Lung (tissue), 17 donors: ENCODE measurements at places on chromosomes 1 and 21. TPM values are rescaled to one million over a fixed set of nuclear protein-coding genes. Genes with fewer than 3 reads are reported as not detected.
A peak's percentile ranks its signal among the peaks of the same experiment; 100 is the strongest.

DNA sequence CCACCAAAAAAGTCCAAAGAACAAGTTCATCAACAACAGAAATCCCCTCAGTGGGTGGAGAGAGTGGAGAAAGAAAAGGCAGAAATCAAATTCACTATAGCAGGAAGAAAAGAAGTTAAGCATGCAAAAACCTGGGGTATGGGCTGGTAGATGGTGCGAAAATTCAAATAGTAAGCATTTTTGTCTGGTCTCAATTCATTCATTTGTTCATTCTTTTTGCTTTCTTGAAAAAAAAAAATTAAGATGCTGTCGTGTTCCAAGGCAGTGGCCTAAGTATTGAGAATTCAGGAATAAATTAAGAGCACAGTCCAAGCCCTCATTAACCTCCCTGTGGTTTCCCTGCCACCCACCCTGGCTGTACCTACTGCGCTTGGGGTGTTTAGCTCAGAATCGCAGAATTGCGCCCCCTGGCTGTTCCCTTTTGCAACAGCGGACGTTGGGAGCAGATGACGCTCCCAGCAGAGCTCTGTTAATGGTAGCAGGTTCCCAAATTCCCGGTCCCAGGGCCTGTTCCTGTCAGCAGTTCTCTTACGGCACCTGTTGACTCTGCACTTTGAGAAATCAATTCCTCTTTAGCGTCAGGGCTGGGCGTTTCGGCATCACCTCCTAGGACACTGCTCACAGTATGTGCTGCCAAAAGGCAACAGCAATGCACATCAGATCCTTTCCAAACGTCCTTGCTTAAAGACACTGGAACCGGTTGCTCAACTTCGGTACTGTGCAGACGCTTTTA, 34.0 kb upstream of the SSX2IP start:
- DNase-seq = no peak

DNA sequence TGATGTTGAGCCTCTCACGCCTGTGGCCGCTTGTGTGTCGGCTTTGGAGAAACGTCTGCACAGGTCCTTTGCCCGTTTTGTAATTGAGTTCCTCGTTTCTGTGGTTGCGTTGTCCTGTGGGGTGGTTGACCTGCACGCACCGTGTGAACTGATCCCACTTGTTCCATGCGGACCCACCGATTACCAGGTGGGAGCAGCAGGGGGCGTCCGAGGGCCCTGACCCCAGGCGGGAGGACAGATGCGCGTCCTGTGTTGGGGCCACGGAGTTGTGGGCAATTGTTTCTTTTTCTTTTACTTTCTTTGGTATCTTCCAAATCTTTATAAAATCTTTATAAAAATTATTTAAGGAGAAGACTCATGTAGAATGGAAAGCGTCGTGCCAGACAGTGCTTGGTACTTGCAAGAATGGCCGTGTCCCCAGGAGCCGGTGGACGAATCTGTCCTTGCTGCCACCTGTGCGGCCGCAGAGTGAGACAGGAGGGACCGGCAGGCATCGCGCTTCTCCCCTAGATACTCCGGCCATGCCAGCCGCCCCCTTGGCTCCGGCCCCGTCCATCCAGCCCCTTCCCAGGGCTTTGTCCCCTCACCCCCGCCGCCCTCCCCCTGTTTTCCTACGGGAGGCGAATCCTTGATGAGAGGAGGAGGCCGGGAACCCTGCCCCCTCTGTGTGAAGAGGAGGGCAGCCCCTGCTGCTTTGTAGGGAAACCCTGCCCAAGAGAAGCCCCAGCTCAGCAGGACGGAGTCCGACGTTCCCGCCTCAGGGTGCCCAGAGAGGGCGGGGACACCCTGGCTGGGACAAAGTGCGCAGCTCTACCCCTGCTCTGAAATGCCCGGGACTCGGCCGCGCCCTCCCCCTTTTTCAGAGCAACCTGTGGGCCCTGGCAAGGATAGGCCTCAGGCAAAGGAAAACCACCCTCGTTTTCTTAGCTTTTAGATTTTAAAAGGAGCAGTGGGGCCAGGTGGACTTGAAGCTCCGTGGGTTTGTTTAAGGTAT, 41.7 kb downstream of the PRKCZ start:
- no peak for DNase-seq

- DNase-seq = peak; percentile 98
Observed at GRCh38 chr1:209219791-209220524, 363.6 kb upstream of the CAMK1G start.

DNA sequence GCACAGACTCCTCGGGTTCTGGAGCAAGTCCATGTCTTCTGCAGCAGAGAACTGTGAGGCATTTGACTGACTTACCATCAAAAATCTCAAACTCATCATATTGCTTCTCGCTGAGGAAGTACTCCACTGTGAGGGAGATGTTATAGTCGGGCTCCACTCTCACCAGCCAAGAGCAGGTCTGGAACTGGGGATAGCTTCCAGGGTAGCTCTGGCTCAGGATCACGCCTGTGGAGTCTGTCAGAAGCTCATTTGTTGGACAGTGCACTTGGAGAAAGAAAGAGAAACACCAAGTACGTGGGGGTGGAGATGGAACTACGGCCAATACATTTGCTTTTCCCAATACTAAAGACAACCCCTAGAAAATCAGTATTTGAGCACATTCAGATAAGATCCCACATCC, 111.1 kb downstream of the ZSCAN20 start:
- DNase-seq = no peak

DNA sequence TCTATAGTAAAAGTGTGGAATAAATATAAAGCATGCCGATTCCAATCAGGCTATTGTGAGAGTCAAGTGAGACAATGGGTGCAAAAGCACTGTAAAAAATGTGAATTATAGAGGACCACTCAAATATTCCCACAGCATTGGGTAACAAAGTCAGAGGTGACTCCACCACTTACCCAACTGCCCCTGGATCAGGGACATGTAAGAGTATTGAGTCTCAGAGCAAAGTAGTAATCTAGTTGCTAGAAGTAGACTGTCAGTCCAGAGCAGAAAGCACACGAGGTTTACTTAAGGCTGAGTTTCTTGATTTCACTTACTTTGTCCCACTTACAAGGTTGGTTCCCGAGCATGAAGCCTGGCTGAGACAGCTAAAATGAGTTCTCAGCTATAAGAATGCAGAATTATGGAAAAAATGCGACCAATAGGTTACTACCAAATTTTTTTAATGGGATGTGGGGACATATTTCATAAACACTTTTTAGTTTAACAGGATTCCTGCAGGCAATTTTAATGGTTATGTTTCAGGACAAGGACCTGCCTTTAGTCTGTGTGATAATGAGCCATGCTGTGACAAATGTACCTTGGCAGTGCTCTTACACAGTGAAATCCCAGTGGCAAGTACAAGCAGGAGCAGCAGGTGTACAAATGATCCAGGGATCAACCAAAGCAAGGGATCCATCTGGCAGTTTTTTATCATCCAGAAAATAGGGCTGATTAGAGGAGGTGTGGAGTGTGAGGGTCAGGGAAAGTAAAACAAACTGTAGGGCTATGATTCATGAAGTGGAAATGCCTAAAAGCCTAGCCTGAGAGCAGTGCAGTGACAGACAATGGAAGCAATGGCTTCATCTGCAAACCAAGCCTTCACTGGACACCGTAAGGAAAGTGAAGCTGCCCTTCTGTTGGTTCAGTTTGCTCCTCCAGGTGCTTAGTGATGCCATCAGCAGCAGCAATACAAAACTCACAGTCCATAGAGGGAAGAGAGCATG, 156.2 kb upstream of the SPAG17 start:
- DNase-seq = no peak

DNA sequence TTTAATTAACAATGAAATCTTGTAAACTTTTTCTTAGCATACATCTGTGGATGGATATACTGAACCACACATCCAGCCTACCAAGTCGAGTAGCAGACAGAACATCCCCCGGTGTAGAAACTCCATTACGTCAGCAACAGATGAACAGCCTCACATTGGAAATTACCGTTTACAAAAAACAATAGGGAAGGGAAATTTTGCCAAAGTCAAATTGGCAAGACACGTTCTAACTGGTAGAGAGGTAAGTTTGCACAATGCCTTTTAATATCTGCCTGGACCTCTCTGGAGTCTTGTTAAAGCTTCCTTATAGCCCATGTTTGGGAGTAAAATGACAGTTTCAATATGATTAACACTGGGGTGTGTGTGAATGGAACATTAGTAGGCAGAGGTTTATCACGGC, 51.4 kb downstream of the MARK1 start:
- no peak for DNase-seq

GRCh38 chr1:206655471-206655882, 20.1 kb downstream of the DYRK3 start:
- DNase-seq = peak; percentile 35

DNA sequence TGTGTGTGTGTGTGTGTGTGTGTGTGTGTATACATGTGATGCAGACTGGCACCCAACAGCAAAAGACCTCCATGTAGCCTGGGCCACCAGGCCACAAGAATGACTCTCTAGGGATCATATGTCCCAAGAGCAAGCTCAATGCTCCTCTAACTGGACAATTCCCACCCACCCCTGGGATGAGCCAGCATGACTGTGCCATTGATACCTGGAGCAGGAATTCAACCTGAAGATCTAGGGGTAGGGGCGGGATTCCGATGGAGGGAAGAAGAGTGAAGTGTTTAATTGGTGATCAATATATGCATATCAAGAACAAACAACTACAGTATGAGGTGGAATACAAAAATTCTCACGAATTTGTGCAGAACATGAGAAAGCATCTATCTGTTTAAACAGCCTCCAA, 136.2 kb downstream of the PSMG1 start:
- DNase-seq = no peak

- DNase-seq = no peak
Observed at GRCh38 chr1:1020415-1021009, 592 bp downstream of the AGRN start.

GRCh38 chr1:88791192-88791591, 100.2 kb downstream of the GTF2B start:
- no peak for DNase-seq

- DNase-seq = no peak
Observed at GRCh38 chr1:201785291-201785690, 43.7 kb upstream of the IPO9 start.

GRCh38 chr1:4621646-4622045, 32.8 kb upstream of the AJAP1 start:
- no peak for DNase-seq

GRCh38 chr1:12620488-12620865, 2.5 kb upstream of the DHRS3 start:
- DNase-seq = no peak

DNA sequence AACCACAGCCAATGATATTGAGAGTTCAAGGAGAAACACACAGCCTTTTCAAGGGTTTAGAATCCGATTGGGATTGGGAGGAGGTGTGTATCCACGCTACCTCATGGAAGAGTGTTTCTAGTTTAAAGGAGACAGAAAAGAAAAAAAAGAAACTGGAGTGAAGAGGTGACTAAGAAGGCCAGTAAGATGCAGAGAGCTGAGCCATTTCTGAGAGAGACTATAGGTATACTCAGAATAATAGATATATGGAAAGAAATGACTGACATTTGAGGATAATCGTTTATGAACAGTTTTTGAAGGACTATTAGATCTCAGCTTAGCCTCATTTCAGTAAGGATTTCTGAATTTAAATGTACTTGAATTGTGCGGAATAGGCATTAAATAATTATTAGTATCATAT, 42.8 kb downstream of the LRRC8C start:
- no peak for DNase-seq

- DNase-seq = peak; percentile 50
Observed at GRCh38 chr1:166975361-166976129, at the start of gene ILDR2. Gene ILDR2, minus strand, starts transcription at chr1:166975540. Its CDS starts 272 bp downstream, at chr1:166975268.

DNA sequence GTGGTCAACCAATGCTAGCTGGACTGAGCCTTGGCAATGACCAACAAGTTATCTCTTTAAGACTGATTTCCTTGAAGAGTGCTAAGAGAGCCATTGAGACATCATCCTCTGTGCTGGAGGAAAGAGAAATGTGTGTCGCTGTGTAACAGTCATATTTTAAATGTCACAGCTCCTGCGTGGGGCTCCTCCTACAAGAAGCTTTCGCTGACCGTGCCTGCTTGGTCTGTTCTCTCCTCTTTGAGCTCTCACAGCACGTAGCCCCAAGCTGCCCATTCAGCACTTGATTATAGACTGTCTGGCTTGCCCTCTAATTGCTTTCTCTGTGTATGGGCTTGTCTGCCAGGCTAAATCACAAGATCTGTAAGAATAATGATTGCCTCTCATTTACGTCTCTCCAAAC, 221.3 kb downstream of the FOXD2 start:
- no peak for DNase-seq

DNA sequence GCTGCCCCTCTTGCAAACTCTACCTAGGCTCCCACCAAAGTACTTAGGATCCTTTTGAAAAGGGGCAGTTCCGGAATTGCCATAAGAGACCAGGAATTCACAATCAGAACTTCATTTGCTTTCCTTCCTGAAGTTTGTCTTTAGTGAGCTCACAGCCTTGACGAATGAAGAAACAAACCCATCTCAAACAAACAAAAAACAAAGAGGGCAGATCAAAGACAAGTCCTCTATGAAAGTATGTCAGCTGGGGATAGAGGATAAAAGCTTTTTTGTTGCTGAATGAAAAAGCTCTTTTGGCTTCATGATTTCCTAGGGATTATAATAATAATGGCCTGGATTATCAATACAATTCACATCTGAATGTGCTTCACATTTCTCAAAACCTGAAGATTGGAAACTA, 357.9 kb upstream of the DUSP10 start:
- DNase-seq = no peak

DNA sequence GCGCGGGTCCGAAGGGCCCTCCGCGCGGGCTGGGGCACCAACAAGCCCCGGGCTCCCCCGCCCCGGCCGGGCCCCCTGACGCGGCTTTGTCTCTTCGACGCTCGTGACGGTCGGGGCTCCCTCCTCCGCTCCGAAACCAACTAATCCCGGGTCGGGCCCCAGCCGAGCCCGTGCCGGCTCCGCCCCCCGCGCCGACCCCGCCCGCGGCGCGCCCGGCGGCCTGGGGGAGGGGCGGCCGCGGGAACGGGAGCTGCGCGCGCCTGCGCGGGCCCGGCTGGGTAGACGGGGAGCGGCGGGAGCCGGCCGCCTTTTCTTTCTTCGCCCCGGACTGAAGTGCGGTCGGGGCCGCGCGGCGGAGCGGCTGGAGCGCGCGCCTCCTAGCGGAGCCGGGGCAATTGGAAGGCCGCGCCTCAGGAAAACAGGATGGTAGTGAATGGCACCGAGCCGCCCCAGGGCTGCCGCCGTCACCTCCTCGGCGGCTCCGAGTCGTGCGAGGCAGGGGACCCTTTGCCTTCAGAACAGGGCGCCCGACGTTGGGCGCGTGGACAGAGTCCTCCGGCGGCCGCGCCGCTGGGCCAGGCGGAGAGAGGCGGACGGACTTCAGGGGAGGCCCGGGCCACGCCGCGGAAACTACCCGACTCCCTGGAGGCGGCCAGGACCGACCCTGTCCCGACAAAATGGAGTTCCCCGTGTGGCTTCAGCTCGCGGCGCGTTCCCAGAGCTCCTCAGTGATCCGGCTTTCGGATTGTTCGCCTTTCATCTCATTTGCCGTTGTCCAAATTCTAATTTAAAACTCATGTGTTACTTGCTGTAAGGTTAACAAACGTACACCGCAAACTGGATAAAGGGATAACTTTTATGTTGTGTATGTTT, at the start of gene TP53BP2:
TSS of gene TP53BP2 (minus strand) at position 138 of the 873 bp plus-strand sequence. CDS start 267 bp downstream, outside the sequence.
- peak; percentile 94 for DNase-seq

CD5L gene
- polyA plus RNA-seq = 0.33 TPM

AGT gene
- 2.0 TPM for polyA plus RNA-seq

PADI3 gene
- polyA plus RNA-seq = 0.13 TPM

NOS1AP gene
- polyA plus RNA-seq = 0.73 TPM

LCE1C gene
- polyA plus RNA-seq = not detected

SHISAL2A gene
- polyA plus RNA-seq = 0.79 TPM
